ENCODE measurements at places on chromosomes 5 and 9.

DNA sequence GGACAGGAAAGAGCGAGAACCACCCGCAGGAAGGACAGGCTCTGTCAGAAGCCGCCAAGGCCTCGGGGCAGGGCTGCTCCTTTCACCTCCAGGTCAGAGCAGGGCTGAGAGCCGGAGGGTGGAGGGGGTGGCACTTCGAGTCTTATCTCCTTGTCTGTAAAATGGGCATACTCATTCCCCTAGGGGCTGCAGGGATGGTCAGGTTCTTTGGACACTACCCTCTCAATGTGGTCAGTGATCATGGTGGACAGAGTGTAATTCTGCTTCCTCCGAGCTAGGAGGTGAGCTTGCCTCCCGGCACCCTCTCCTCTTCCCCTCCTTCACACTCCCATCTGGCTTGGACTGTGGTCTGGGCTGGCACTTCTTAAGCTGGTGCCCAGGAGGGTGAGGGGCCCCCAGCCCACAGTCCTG is 39.6 kb downstream of the RGS3 start:
- DNase-seq: no peak

- no peak for DNase-seq
These were observed 11.5 kb upstream of the SEPTIN8 start for GRCh38 chr5:132788508-132788907.

DNA sequence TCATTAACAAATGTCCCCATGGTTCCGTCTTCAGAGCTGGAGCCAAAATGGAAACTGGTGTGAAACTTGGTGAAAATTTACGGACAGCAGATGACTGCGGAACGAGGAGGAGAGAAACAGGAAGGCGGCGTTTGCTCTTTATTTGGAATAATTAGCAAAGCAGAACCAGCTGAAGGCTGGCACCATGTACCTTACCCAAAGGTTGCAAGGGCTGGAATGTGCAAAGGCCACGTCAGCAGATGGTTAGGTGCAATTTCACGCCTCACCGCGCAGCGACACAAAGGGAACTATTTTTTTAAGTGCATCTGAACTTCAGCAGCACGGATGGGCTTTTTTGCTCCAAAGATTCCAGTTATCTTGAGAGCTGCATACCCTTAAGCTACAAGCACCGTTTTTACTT is 127.4 kb downstream of the COL23A1 start:
- DNase-seq: no peak

GRCh38 chr9:3836011-3836410 is 310.2 kb upstream of the RFX3 start:
- no peak for DNase-seq

DNA sequence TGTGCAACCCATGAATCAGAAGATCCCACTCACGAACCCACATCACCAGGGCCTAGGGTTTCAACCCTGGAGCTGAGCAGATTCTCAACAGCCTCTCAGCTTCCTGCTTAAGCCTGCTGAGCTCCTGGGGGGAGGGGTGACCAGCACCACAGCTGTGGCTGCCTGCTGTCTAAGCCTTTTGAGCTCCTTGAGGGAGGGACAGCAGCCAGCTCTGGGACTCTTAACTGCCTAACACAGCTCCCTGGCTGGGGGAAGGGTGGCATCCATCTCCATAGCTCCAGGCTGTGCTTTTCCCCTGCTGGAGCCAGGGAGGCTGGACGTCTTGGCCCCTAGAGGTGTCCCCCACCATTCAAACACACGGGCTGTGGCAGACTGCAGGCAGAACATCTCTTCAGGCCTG is 250.3 kb downstream of the DMAC1 start:
- DNase-seq: no peak

DNA sequence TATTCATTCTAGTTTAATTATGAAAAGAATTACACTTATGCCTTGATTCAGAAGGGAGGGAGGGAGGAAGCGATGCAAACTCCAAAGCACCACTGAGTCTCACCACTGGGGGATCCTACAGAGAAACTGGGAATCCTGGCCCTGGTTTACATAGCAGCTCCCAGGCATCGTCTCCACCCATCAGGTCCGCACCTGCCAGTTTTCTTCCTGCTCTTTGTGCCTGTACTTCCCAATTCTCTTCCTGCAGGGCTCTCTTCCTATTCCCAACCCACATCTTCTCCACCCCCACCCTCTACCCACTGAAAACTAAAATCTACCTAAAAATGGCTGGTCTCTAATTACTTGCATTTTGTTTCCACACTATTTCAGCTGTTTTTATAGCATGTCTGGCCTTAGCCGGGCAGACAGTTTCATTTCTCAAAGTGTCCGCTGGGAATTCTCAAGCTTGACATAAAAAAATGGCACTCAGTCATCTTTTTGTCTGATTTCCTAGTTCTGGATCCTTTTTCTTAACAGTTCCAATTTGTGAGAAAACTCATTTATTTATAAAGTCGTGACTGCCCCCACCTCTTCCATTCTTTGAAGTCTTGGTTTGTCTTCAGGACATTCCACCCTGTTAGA is 1.6 kb upstream of the TNIP1 start:
- no peak for DNase-seq

- peak; percentile 79 for DNase-seq
These were observed 52.6 kb downstream of the TENT4A start for GRCh38 chr5:6765612-6766525.

DNA sequence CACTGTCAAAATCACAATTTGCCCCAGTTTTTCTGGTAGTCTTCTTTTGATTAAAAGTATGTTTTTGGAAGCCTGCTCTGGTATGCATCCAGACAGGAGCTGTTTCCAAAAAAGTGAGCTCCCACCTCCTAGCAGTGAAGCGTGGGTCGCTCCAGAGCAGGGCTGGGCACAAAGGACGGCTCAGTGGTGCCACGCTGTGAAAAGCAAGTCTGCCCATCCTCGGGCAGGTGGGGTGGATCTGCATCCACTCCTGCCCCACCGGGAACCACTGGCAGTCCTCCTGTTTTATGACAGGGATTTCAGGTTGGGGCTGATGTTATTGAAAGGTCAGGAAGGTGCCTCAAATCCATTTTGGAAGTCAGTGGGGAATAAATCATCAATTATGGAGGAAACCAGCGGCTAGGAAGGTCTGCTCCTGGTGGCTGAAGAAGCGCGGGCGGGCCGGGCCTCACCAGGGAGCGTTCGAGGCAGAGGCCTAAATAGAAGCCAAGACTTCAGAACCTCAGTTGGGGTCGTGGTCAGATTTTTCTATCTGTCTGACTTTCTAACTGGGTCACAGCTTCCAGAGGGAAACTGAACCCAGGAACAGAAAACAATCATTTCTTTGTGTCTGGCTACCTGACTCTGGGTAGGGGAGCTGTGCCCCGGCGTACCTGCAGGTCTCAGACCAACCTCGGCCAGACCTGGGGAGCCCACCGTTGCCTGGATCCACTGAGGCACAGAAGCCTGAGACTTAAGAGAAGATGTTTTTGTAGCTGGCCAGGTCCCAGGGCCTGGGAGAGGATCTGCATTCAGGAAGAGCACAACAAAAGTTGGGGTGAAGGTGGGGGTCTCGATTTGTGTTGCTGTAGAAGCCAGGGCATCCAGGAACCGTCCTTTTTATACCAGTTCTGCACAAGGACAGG is 168.1 kb downstream of the PAX5 start:
- no peak for DNase-seq

DNA sequence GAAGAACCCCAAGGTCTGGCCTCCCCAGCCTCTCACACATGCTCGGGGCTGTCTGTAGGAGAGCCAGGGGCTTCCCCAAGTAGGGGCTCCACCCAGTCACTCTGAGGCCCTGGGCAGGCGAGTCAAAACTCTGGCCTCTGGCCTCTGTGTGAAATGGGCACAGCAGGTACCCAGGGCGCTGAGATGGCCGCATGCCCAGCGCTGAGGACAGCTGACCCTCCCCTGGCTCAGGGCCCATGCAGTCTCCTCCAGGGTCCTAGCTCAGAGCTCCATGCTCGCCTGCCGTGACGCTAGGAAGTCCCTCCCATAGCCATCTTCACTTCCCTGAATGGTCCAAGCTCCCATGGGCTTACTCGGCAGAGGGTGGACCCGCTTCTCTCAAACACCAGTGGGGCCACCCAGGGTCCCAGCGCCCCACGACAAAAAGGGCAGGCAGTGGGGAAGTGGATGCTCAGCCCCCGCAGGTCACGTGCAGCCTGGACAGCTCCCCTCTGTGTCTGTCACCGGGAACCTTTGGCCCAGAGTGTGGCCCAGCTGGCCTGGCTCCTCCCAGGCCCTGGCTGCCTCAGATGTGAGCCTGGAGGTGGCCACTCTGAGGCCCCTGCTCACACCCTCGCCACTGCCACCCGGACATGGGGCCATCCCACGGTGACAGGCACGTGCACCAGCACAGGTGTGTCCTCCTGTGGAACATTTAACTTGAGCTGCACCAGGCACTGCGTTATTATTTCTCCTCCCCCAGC is 12.2 kb upstream of the VAV2 start:
- no peak for DNase-seq

GRCh38 chr9:35605351-35606137 is 482 bp downstream of the TESK1 start:
- peak; percentile 30 for DNase-seq

DNA sequence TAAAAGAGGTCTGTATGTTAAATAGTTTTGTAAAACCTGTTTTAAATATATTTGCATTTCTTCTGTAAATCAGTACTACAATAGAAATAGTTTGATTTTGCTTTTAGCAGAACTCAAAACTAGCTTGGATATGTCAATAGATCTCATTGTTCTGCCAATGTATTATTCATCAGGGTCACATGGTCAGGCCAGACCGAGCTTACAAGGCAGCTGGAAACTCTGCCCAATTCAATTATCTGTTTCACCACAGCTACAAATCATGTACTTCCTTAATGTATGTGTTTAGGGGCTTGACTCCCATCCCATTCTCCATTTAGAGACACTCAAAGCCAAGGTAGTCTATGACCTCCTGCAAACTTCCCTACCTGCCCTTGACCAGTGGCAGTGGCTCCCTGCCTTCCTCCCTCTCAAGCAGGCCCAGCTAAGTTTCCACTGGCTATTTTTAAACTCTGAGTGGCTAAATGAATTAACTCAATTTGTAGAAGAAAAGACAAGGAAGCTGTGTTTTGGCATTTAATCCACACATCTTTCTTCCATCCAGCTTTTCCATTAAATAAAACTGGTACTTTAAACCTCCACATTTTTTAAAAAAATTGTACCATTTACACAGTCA is 46.4 kb upstream of the SELENOP start:
- no peak for DNase-seq

DNA sequence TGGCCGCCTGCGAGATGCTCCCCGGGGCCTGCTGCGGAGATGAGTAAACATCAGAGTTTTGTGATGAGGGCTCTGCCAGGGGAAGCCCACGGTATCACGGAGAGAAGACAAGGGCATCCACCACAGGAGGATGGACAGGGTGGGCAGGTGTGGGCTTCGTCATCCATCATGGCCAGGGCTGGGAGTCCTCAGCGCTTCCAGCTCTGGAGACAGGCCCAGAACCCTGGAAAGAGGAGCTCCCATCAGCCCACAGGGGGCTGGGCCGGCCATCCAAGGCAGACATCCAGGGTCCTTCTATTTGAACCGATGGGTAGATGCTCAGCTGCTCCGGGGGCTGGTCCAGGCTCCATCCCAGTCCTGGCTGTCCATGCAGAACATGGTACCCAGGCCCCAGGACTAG is 22.1 kb upstream of the FCN1 start:
- no peak for DNase-seq

GRCh38 chr5:16140944-16141343 is 38.6 kb downstream of the MARCHF11 start:
- DNase-seq: no peak

GRCh38 chr9:94919376-94920098 is 193.0 kb downstream of the AOPEP start:
- DNase-seq: no peak

GRCh38 chr5:76401801-76402250 is 1.3 kb upstream of the IQGAP2 start:
- peak; percentile 38 for DNase-seq

DNA sequence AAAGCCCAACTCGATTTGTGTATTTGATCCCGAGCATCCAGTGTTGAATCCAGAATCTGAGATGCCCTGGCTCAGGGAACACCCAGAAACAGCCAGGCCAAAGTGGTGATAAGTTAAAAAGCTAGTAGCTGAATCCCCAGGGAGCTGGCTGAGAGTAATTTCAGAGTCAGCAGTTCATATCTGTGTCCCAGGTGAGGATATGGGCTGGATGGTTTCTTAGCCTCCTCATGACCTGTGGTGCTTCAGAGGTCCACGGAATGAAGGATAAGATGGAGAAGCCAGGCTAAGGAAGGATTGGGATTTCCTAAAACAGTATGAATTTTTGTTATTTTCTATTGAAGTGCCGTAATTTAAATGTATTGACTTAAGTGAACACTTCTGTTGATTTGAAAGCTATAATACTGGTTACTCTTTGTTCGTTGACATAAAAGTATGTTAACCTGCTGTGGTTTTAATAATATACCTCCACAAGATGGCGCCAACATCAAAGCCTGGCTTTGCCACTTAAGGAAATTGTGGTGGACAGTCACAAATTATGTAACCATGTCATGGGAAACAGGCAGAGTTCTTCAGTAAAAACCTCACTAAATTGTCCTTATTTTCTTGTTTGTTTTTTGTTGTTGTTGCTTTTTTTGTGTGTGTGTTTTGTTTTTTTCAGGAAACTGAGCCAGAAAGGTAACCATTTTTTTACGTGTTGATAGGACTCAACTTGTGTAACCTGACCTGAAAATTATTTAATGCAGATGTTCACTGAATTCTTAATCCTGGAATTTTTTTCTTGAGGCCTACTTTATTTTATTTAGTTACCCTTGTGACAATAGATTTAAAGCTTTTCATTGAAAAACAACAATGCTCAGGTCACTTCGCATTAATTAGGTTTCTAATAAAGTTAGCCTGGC is 11.4 kb downstream of the MTAP start:
- DNase-seq: peak; percentile 43

- no peak for DNase-seq
These were observed 733.4 kb downstream of the TLE4 start for GRCh38 chr9:80305136-80305535.

GRCh38 chr5:88486431-88486830 is 217.8 kb upstream of the TMEM161B start:
- no peak for DNase-seq
